Activated CD8-positive, alpha-beta memory T cell treated with anti-CD3 and anti-CD28 coated beads, Interleukin-2, amount 10 ng/mL, durations not matched to agents 7 days and 5 days (primary cell): ENCODE measurements at places on chromosomes 3 and 15. TPM values are rescaled to one million over a fixed set of nuclear protein-coding genes. Genes with fewer than 3 reads are reported as not detected.

GRCh38 chr15:85477730-85478129 lies 97.3 kb downstream of the AKAP13 start:
- H3K4me3 ChIP-seq = no peak overlapping the region
- no peak overlapping the region for H3K27ac ChIP-seq
- DNase-seq = no peak
- H3K4me1 ChIP-seq = peaks cover 64% of the 10 kb centered on the region

- DNase-seq = no peak
- no peak overlapping the region for H3K27ac ChIP-seq
- no peaks in the 10 kb centered on the region for H3K4me1 ChIP-seq
- no peaks in the 10 kb centered on the region for H3K36me3 ChIP-seq
- no peak overlapping the region for H3K4me3 ChIP-seq
Measured at GRCh38 chr3:63400246-63400860, 122.2 kb downstream of the SYNPR start.

- H3K4me3 ChIP-seq = no peak overlapping the region
- no peak overlapping the region for H3K27ac ChIP-seq
- peaks cover 80% of the 10 kb centered on the region for H3K27me3 ChIP-seq
- no peaks in the 10 kb centered on the region for H3K36me3 ChIP-seq
- DNase-seq = no peak
- peaks cover 4% of the 10 kb centered on the region for H3K4me1 ChIP-seq
Measured at GRCh38 chr15:82643992-82644391, 3.2 kb downstream of the CPEB1 start.

The DUOXA2 gene
- total RNA-seq = not detected

- H3K4me3 ChIP-seq = no peak overlapping the region
- H3K4me1 ChIP-seq = peaks cover 8% of the 10 kb centered on the region
- no peak for DNase-seq
- H3K27me3 ChIP-seq = peaks cover 73% of the 10 kb centered on the region
- no peak overlapping the region for H3K27ac ChIP-seq
- no peaks in the 10 kb centered on the region for H3K36me3 ChIP-seq
Measured at GRCh38 chr15:96037584-96037983, 292.9 kb upstream of the NR2F2 start.

DNA sequence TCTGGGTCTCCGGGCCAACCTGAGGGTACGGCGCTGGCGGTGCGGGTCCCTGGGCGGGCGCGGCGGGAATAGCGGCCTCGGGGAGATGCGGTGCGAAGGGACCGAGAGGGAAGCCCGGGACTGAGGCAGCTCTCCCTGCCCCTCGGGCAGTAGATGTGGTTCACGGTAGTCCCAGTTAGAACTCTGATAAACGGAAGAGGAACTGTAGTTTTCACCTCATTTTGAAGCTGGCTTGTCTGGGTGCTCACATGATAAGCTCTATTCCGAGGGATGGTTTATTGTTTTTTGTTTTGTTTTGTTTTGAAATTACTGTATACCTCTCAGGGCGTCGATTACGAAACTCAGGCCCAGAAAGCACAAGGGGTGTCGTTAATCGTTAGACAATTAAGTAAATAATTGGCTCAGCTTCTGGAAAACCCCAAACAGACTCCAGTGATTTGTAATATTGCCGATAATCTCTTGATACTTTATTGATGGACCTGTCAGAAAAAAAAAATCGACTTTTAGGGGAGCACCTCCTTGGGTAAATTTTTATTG lies 413 bp downstream of the NUSAP1 start:
- DNase-seq = no peak
- H3K36me3 ChIP-seq = peaks cover 40% of the 10 kb centered on the region
- H3K27me3 ChIP-seq = no peaks in the 10 kb centered on the region
- H3K4me3 ChIP-seq = peak overlapping the region; percentile 100
- peaks cover 40% of the 10 kb centered on the region for H3K4me1 ChIP-seq

The MKRN2 gene
- total RNA-seq = 20.3 TPM

The ADAMTSL3 gene
- total RNA-seq = not detected

The ADGRG7 gene
- total RNA-seq = not detected

GRCh38 chr3:173957646-173958045 lies 560.1 kb downstream of the NLGN1 start:
- H3K4me3 ChIP-seq = no peak overlapping the region
- H3K27ac ChIP-seq = no peak overlapping the region
- no peaks in the 10 kb centered on the region for H3K36me3 ChIP-seq
- DNase-seq = no peak
- no peaks in the 10 kb centered on the region for H3K4me1 ChIP-seq

GRCh38 chr3:193850084-193850619 lies 257.1 kb downstream of the OPA1 start:
- no peak overlapping the region for H3K27ac ChIP-seq
- H3K36me3 ChIP-seq = no peaks in the 10 kb centered on the region
- no peaks in the 10 kb centered on the region for H3K4me1 ChIP-seq
- DNase-seq = no peak
- no peak overlapping the region for H3K4me3 ChIP-seq

DNA sequence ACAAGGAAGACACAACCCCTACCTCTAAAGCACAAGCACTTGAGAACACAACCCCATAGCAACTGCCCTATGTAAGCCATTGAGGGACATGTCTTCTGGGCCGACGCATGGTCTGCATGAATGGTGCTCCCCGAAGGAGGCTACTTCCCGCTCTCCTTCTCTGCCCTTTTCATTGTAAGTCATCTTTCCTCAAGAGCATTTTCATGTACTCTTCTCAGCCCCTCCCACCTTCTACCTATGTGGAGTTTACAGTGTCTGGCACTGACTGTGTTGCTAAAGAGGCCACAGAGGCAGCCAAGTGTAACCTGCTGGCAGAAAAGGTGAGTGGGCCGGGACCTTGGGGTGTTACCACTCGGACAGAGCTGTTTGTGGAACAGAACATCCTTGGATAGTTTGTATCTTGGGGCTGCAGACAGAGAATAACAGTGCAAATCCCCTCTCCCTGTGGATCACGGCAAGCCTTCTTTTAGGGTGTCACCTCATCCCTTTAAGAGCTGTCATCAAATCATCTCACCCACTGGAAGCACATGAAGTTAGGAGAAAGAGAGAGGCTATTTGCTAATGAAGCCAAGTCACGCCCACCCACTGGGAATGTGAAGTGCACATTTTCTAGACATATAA lies 5.6 kb downstream of the AHSG start:
- peaks cover 48% of the 10 kb centered on the region for H3K27me3 ChIP-seq
- no peak overlapping the region for H3K27ac ChIP-seq
- no peak overlapping the region for H3K4me3 ChIP-seq
- no peaks in the 10 kb centered on the region for H3K36me3 ChIP-seq
- DNase-seq = no peak

- H3K4me1 ChIP-seq = peaks cover 2% of the 10 kb centered on the region
- peaks cover 3% of the 10 kb centered on the region for H3K27me3 ChIP-seq
- H3K4me3 ChIP-seq = no peak overlapping the region
Measured at GRCh38 chr3:114456742-114457141, 162.9 kb downstream of the TIGIT start.

GRCh38 chr3:45524565-45524964 lies 70.0 kb upstream of the LIMD1 start:
- no peak overlapping the region for H3K27ac ChIP-seq
- DNase-seq = no peak
- H3K4me1 ChIP-seq = peaks cover 6% of the 10 kb centered on the region
- no peak overlapping the region for H3K4me3 ChIP-seq

DNA sequence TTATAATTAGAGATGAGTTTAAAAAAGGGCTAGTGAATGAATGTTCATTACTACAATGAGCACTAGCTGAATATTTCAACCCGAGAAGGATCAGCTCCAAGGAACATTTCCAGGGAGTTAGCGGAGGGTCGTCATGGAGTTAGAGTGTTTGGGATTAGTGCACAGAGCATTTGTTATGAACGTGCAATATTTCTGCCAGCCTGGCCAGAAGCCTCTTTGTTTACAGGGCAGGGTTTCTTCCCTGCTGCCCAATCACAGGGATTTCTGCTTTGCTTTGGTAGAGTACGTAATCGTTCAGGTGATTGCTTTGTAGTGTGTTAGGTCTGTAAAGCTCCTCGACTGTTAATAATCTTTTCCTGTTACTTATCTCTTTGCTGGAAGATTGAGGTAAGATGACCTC lies 5.9 kb downstream of the CGNL1 start:
- peaks cover 27% of the 10 kb centered on the region for H3K27me3 ChIP-seq
- H3K4me3 ChIP-seq = no peak overlapping the region
- no peaks in the 10 kb centered on the region for H3K36me3 ChIP-seq
- H3K4me1 ChIP-seq = no peaks in the 10 kb centered on the region
- no peak for DNase-seq

The GOLGA8J gene
- 0.88 TPM for total RNA-seq

DNA sequence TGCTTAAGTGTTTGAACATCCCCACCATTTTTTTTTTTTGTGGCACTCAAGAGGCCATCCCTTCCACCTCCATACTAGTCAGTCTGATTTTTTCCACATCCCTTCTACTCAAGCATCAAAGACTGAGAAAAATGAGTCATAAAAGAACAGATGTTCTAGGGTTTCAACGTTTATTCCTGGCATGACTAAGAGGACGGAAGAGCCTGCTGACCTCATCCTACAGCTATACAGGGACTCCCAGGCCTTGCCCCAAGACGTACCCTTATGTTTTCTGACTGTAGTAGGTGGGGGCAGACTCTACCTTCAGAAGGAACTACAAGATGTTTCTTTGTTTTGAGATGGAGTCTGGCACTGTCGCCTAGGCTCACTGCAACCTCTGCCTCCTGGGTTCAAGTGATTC lies 3.3 kb upstream of the ITPKA start:
- H3K4me3 ChIP-seq = no peak overlapping the region
- H3K4me1 ChIP-seq = peaks cover 53% of the 10 kb centered on the region
- H3K36me3 ChIP-seq = peaks cover 3% of the 10 kb centered on the region
- H3K27me3 ChIP-seq = peaks cover 30% of the 10 kb centered on the region

DNA sequence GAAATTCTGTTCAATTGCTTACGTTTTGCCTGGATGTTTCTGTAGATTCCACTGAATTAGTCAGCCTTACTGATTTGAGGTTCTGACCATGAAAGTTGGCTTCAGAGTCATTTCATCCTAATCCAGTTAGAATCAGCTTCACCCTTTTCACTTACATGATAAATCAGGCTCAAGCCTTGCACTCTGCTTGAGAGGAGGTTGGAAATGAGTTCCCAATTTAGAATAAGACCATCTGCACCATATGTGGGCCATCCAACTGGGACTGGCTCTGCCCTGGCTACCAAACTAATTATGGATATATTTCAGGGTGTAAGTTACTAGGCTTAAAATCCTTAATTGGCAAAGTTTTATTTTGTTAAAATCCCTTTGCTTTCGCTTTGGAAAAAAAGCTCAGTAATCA lies 255.7 kb downstream of the CHL1 start:
- no peak overlapping the region for H3K27ac ChIP-seq
- no peaks in the 10 kb centered on the region for H3K27me3 ChIP-seq
- DNase-seq = no peak
- H3K4me1 ChIP-seq = no peaks in the 10 kb centered on the region
- H3K4me3 ChIP-seq = no peak overlapping the region

DNA sequence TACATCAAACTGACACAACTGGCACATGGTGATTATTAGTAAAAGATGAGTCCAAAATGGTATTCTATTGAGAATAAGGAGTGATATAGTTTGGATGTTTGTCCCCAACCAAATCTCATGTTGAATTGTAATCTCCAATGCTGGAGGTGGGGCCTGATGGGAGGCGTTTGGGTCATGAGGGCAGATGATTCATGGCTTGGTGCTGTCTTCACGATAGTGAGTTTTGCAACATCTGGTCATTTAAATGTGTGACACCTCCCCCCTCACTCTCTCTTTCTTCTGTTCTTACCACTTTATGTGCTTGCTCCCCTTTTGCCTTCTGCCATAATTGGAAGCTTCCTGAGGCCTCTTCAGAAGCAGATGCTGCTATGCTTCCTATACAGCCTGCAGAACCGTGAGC lies 90.6 kb downstream of the RSL24D1 start:
- no peak overlapping the region for H3K27ac ChIP-seq
- DNase-seq = no peak
- peaks cover 27% of the 10 kb centered on the region for H3K27me3 ChIP-seq
- H3K4me3 ChIP-seq = no peak overlapping the region

The RASL12 gene
- not detected for total RNA-seq

DNA sequence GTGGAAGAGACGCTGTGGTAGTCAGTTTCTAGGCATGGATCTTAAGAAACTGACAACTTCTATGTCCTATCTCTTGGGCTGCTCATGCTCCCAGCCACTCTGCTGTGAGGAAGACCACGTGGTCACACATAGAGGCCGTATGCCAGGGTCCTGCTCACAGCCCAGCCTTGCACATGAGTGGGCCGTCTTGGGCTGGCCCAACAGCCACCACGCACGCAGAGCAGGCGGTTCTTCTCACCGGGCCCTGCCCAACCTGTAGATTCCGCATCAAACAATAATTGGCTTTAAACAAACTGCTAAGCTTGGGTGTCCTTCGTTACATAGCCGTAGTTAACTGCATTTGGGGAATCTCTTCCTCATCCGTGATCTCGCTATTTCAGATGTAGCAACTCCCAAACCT lies 26.0 kb downstream of the SLC41A3 start:
- H3K27ac ChIP-seq = no peak overlapping the region
- no peaks in the 10 kb centered on the region for H3K27me3 ChIP-seq
- no peaks in the 10 kb centered on the region for H3K36me3 ChIP-seq
- no peak overlapping the region for H3K4me3 ChIP-seq
- DNase-seq = no peak

DNA sequence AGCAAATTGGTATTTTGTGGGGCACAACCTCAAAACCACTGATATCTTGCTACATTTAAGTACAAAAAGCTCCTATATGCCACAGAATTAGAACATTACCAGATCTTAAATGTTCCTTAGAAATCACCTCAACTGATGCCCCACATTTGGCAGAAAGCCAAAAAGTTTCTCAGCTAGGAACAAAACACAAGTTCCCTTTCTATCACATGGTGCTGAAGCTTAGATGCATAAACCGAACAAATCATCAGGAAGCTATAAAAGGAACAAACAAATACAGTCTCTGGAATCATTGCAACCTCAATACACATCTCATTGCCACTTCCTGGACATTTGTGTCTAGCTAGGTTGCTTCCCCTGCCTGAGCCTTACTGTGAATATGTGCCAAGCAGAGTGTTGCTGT lies 492.6 kb downstream of the LPP start:
- H3K27ac ChIP-seq = no peak overlapping the region
- H3K4me3 ChIP-seq = no peak overlapping the region
- no peaks in the 10 kb centered on the region for H3K27me3 ChIP-seq
- DNase-seq = no peak

The ANKDD1A gene
- 24.4 TPM for total RNA-seq

- H3K4me1 ChIP-seq = no peaks in the 10 kb centered on the region
- no peak for DNase-seq
- no peak overlapping the region for H3K4me3 ChIP-seq
- no peak overlapping the region for H3K27ac ChIP-seq
- H3K27me3 ChIP-seq = no peaks in the 10 kb centered on the region
Measured at GRCh38 chr3:77251136-77251535, 211.2 kb downstream of the ROBO2 start.
